ENCODE measurements at places on chromosomes 4 and X. TPM values are rescaled to one million over a fixed set of nuclear protein-coding genes. Genes with fewer than 3 reads are reported as not detected.

The SORBS2 gene
- total RNA-seq: not detected

The ATRX gene
- 51.6 TPM for total RNA-seq

- no peak overlapping the region for H3K27ac ChIP-seq
- DNase-seq: no peak
- no peaks in the 10 kb centered on the region for H3K36me3 ChIP-seq
- H3K27me3 ChIP-seq: no peaks in the 10 kb centered on the region
- no peaks in the 10 kb centered on the region for H3K4me1 ChIP-seq
Observed at GRCh38 chr4:9927341-9928007, 93.8 kb downstream of the SLC2A9 start.

The SLC25A14 gene
- total RNA-seq: 6.7 TPM

The UGT8 gene
- 0.14 TPM for total RNA-seq

DNA sequence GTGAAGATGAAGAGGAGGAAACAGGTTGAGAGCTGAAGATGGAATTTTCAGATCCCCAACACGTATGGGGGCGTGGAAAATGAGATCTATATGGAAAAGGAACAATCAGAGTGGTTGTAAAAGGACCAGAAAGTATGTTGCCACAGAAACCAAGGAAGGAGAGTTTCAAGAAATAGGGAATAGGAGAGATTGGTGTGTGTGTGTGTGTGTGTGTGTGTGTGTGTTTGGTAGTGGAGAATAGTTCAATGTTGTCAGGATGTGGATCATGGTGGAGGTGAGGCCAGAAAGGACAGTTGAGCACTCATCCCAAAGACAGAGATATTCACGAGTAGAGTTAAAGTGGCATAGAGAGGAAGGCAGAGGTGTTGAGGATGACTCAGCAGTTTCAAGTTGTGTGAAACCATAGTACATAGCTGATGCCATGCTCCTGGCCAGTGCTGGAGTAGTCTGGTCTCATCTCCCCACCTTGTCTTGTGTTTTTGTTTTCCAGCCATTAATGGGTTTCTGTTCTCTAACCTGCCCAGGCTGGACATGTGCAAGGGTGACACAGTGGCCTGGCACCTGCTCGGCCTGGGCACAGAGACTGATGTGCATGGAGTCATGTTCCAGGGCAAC, 36.1 kb downstream of the HEPH start:
- H3K4me1 ChIP-seq: peaks cover 19% of the 10 kb centered on the region
- peak; percentile 2 for DNase-seq
- no peaks in the 10 kb centered on the region for H3K36me3 ChIP-seq

All from activated CD8-positive, alpha-beta T cell treated with anti-CD3 and anti-CD28 coated beads for 36 hours (primary cell).